ENCODE measurements at places on chromosomes 4 and X. TPM values are rescaled to one million over a fixed set of nuclear protein-coding genes. Genes with fewer than 3 reads are reported as not detected.
A peak's percentile ranks its signal among the peaks of the same experiment; 100 is the strongest.

- H3K4me3 ChIP-seq: no peak overlapping the region
- H3K36me3 ChIP-seq: no peaks in the 10 kb centered on the region
- DNase-seq: no peak
Measured at GRCh38 chr4:148955564-148956297, 513.5 kb upstream of the NR3C2 start.

- no peaks in the 10 kb centered on the region for H3K4me1 ChIP-seq
- H3K4me3 ChIP-seq: no peak overlapping the region
- no peaks in the 10 kb centered on the region for H3K36me3 ChIP-seq
Measured at GRCh38 chr4:42607011-42607726, 49.7 kb downstream of the ATP8A1 start.

- no peaks in the 10 kb centered on the region for H3K4me1 ChIP-seq
- no peak for DNase-seq
- no peak overlapping the region for H3K4me3 ChIP-seq
- no peak overlapping the region for H3K27ac ChIP-seq
Measured at GRCh38 chrX:96763608-96764007, 79.0 kb downstream of the DIAPH2 start.

DNA sequence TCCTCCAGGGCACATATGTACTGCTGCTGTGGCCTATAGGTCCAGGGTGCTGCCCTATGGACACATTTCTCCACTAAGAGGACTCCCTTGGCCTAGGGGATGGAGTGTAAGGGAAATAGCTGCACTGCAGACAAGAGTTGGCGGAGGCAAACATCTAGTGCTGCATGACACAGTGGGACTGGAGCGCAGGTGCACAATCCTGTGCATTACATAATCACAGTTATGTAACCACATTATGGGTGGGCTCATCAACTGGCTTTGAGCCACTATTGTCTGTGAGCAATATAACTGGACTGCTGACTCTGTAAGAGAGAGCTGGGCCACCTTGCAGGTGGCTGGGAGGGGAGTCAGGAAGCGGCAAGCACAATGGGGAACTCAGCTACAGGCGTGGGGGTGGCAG, 3.2 kb upstream of the TIGD2 start:
- H3K4me1 ChIP-seq: peaks cover 22% of the 10 kb centered on the region
- H3K36me3 ChIP-seq: no peaks in the 10 kb centered on the region
- no peak overlapping the region for H3K27ac ChIP-seq
- no peak for DNase-seq
- H3K27me3 ChIP-seq: peaks cover 22% of the 10 kb centered on the region
- no peak overlapping the region for H3K4me3 ChIP-seq

GRCh38 chrX:34578237-34578636, 78.8 kb downstream of the TMEM47 start:
- no peak overlapping the region for H3K4me3 ChIP-seq
- H3K27ac ChIP-seq: no peak overlapping the region
- H3K4me1 ChIP-seq: no peaks in the 10 kb centered on the region

- no peak for DNase-seq
- no peak overlapping the region for H3K4me3 ChIP-seq
- no peak overlapping the region for H3K27ac ChIP-seq
Measured at GRCh38 chr4:152220201-152220666, 315.7 kb downstream of the FBXW7 start.

DNA sequence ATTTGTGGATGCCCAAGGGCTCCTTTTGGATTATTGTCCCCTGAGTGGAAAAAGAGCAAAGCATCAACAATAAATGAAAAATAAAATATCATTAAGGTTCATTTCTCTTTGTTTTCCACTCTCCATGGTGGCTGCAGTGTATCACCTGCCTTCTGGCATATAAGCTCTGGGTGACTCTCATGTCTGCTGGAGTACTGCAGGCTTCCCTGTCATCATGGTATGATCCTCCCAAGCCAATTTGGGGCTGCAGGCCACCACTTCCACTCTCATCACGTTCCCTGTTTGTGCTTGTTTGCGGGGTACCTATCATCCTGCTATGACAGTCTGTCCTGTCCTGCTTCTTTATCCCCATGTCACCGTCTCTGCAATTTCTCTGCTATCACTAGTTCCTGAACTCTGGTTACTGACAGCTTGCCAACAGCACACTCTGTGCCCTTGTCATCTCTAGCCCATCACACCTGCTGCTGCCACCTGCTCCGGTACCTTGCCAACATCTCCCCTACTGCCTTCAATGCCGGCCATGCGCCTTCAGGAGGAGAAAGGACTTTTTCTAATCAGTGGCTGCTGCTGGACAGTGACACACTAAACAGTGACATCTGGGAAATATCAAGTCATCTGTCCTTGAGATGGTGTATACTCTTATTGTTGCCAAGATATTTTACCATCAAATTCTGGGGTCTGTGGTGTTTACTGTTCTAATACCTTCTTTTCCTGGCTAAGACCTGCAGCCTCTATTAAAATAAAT, 23.0 kb upstream of the FGF5 start:
- no peak overlapping the region for H3K27ac ChIP-seq
- H3K4me3 ChIP-seq: no peak overlapping the region
- H3K36me3 ChIP-seq: no peaks in the 10 kb centered on the region

- H3K36me3 ChIP-seq: no peaks in the 10 kb centered on the region
- H3K4me3 ChIP-seq: no peak overlapping the region
- no peaks in the 10 kb centered on the region for H3K4me1 ChIP-seq
Measured at GRCh38 chr4:168942985-168943384, 67.1 kb downstream of the CBR4 start.

DNA sequence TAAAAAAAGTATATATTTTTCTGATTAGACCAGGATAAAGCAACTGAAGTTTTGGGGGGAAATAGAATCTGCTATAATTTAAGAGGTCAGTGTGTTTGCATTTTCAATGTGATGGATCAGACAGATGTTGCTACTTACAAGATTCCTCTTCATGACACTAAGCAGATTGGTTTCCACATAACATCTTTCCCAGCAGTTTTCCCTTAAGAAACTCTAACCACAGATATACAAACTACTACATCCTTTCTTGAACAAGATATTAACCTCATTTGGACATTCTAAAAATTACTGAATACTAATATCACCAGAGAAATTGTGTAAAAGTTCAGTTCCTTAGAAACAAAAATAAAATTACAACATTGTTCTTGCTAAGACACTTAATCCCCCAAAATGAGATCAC, 106.7 kb upstream of the GUCY1A1 start:
- no peak overlapping the region for H3K27ac ChIP-seq
- no peaks in the 10 kb centered on the region for H3K27me3 ChIP-seq
- H3K4me1 ChIP-seq: no peaks in the 10 kb centered on the region
- H3K36me3 ChIP-seq: no peaks in the 10 kb centered on the region
- no peak for DNase-seq

DNA sequence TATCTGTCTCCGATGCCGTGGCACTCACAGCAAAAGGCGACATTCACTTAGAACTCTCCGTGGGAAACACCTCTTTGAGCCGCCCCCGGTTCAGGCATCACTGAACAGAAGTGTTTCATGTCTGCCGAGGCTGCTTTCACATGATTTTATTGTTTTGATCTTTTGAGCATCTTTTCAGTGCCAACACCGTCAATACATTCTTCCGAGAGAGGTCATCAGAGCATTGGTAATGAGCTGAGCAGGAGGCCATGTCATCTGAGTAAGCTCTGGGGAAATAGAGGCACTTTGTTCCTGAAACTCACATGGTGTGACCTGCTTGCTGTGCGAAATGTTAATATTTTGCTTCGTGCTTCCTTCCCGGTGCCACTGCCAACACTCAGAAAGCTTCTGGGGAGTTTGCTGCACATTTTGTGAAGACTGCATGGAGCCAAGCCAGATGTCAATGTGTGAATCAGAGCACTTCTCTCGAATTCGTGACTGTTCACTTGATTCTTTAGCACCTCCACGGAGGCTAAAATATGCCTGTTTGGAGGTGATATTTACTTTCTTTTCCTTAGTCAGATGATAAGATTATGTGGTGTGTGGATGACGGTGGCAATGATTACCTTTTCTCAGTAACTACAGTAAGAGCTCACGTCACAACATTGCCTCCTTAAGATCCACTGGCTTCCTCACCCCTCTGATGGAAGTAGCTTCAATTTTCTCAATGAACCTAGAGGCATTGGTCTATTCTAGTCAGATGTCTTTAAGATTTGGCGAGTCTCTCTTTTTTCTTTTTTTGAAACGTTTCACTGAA, 222.3 kb upstream of the HS3ST1 start:
- no peaks in the 10 kb centered on the region for H3K4me1 ChIP-seq
- no peak for DNase-seq
- no peak overlapping the region for H3K27ac ChIP-seq
- H3K36me3 ChIP-seq: no peaks in the 10 kb centered on the region
- no peak overlapping the region for H3K4me3 ChIP-seq

DNA sequence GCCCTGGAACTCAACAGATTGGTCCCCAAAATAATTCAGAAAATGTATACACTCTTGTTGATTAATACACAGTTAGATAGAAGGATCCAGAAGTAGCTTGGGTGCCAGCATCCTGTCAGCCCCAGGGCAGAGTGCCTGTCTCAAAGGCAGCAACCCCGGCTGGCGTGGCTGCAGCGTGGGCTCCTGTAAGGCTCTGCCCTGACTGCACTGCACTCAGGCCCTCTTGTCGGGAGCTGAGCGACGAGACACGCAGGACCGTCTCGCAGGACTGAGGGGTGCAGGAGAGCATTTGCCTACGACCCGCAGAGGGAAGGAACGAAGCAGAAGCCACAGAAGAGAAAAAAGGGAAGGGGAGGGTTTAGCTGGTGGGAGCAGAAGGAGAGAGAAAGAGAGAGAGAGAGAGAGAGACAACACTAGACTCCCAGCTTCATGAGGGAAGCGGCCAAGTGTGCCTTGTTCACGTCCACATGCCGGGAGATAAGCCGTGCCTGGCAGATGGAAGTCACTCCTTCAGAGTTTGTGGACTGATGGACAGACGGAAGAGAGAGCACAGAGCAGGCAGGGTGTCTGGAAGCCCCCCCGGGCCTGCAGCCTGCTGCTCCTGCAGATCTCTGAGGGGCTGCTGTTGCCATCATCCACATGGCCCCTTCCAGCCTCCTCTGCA, 38.7 kb upstream of the HELT start:
- H3K27ac ChIP-seq: no peak overlapping the region
- H3K4me1 ChIP-seq: peaks cover 13% of the 10 kb centered on the region
- H3K27me3 ChIP-seq: no peaks in the 10 kb centered on the region
- H3K4me3 ChIP-seq: no peak overlapping the region

DNA sequence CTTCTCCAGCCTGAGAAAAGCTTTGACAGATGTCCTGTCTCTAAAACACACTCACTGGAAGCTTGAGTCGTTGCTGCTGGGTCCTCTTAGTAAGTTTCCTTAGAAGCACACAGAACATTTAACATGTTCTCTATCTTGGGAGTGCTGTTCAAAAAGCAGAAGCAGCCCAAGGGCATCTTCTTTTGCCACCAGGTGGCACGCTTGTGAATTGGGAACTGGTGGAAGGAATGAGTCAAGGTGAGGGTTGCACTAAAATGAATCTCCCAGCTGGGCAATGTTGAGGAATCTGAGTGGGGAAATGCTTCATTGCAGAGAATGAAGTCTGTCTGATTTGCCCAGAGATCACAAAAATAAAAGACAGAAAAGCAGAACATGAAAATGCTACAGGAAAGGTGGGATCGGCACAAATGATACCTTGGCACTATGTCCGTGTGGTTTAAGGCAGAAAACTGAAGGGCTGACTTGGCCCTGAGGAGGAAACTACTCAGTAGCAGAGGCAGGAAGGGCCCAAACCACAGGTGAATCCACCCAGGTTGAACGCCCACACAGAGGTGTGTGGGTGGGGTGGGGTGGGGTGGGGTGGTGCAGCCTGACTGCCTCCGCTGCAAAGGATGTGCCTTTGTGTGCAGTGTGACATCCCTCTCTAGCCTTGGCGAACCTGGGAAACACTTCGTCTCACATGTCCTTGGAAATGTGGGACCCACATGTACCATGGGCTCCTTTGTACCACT, 26.0 kb downstream of the KIT start:
- no peak overlapping the region for H3K27ac ChIP-seq
- DNase-seq: peak; percentile 49
- H3K4me3 ChIP-seq: no peak overlapping the region

DNA sequence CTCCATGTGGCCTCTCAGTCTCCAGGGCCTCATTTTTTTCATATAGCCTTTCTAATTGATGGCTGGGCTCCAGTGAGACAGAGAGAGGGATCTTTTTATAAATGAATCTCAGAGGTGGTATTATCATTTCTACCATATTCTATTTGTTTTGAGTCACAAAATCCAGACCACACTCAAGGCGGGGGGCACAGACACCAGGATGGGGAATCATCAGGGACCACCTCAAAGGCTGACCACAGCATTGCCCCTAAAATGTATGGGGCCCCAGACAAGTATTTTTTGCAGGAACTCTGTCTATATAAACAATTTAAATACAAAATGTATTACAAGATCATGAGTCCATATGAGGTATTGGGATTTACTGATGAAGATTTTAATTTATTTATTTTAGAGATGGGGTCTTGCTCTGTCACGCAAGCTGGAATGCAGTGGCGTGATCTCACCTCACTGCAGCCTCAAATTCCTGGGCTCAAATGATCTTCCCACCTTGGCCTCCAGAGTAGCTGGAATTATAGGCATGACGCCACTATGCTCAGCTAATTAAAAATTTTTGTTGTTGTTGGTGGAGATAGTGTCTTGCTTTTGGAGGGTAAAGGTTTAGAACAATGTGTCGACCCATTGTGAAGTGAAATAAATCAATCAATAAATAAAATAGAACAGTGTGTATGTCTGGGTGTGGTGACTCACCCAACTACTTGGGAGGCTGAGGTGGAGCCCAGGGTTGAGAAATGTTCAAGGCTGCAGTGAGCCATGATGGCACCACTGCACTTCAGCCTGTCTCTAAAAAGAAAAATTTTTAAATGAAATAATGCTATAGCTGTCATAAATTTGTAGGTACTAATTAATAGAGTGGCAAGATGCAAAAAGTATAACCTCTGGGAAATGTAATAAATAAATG, 29.4 kb downstream of the WDR13 start:
- H3K4me1 ChIP-seq: peaks cover 8% of the 10 kb centered on the region
- H3K36me3 ChIP-seq: no peaks in the 10 kb centered on the region
- no peak overlapping the region for H3K4me3 ChIP-seq
- H3K27ac ChIP-seq: no peak overlapping the region

- DNase-seq: no peak
- no peaks in the 10 kb centered on the region for H3K4me1 ChIP-seq
- H3K27me3 ChIP-seq: no peaks in the 10 kb centered on the region
Measured at GRCh38 chr4:176238157-176238610, 30.8 kb downstream of the ASB5 start.

DNA sequence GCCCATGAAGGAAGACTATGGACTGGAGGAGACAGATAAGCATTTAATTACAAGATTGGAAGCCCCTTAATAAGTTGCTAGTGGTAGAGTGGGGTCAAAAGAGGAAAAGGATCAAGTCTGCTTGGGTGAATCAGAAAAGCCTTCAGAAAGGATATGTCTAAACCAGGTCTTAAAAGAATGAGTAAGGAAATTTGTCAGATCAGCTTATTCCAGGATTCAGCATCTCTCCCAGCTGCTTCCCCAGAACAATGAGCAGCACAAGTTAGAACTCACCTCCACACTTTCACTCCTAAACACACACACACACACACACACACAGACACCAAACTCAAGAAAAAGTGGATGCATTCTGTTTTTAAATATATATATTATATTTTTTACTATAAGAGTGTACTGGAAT, 166.5 kb downstream of the CPEB2 start:
- no peaks in the 10 kb centered on the region for H3K36me3 ChIP-seq
- H3K27ac ChIP-seq: no peak overlapping the region
- H3K4me3 ChIP-seq: no peak overlapping the region

GRCh38 chr4:150389896-150390530, 191.9 kb upstream of the MAB21L2 start:
- no peak for DNase-seq
- H3K4me3 ChIP-seq: no peak overlapping the region
- no peaks in the 10 kb centered on the region for H3K36me3 ChIP-seq
- no peaks in the 10 kb centered on the region for H3K27me3 ChIP-seq
- no peak overlapping the region for H3K27ac ChIP-seq

- peaks cover 33% of the 10 kb centered on the region for H3K4me1 ChIP-seq
- peaks cover 14% of the 10 kb centered on the region for H3K27me3 ChIP-seq
- peak; percentile 18 for DNase-seq
- peak overlapping the region; percentile 78 for H3K4me3 ChIP-seq
Measured at GRCh38 chr4:123397144-123398065, 810 bp downstream of the SPRY1 start.

Gene MED14
- polyA plus RNA-seq: 6.8 TPM

Gene GRIA3
- polyA plus RNA-seq: not detected

All from CD14-positive monocyte (primary cell).